Karpas-422 (cell line): ENCODE measurements at places on chromosomes 5 and 9.
A peak's percentile ranks its signal among the peaks of the same experiment; 100 is the strongest.

DNA sequence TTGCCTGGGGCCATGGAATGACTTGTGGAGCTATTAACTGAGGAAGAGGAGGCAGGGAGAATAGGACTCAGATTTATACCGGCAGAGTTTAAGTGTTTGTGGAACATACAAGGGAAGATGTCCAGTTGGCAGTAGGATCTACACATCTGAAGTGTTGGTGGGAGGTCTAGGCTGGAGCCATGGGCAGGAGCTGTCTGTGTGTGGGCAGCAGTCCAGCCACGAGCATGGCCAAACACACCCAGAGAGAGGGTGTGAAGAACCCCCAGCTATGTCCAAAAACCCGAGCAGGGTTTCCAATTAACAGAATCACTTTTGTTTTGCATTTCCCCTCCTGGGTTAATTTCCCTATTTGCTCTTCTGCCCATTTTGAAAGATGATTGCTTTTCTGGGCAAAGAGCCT is 393.7 kb downstream of the CDK5RAP2 start:
- peaks cover 85% of the 10 kb centered on the region for H3K4me1 ChIP-seq
- peak overlapping the region; percentile 33 for H3K4me3 ChIP-seq
- H3K27me3 ChIP-seq, result no peaks in the 10 kb centered on the region
- no peaks in the 10 kb centered on the region for H3K36me3 ChIP-seq
- no peak for DNase-seq

DNA sequence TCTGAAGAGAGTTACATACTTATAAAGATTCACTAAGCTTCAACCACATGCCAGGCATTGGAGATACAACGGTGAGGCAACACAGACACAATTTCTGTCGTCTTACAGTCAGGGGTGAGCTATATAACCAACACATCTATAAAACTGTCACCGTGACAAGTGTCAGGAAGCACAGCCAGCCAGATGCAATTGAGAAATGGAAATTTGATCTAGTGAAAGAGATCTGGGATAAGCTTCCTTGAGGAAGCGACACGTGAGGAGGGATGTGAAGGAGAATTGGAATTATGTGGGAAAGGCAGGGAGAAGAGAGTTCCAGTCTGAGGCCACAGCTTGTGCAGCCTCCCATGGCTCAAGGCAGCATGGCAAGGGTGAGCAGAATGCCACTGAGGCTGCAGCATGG is 50.9 kb upstream of the ZNF354B start:
- H3K36me3 ChIP-seq, result no peaks in the 10 kb centered on the region
- no peaks in the 10 kb centered on the region for H3K27me3 ChIP-seq
- H3K4me1 ChIP-seq, result no peaks in the 10 kb centered on the region

DNA sequence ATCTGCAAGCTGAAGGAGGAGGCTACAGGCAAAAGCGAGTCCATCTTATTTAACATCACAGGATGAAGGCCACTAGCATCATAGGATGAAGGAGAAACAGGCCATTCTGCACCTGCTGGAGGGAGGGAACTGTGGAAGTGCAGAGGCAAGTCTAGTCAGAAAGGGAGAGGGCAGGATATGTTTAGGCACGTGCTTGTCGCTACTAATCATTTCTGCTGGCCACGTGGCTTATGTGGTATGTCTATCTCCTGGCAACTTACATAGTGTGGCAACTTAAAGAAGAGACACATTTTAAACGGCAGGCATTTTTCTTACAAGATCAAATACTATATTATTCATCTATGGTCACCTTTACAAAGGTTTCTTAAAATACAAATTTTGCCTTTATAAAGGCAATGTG is 74.0 kb downstream of the GNAQ start:
- no peak overlapping the region for H3K27ac ChIP-seq
- peak; percentile 23 for DNase-seq
- peaks cover 8% of the 10 kb centered on the region; the same call in 1 of the 2 replicates for H3K4me1 ChIP-seq
- no peaks in the 10 kb centered on the region for H3K36me3 ChIP-seq
- no peaks in the 10 kb centered on the region for H3K27me3 ChIP-seq

DNA sequence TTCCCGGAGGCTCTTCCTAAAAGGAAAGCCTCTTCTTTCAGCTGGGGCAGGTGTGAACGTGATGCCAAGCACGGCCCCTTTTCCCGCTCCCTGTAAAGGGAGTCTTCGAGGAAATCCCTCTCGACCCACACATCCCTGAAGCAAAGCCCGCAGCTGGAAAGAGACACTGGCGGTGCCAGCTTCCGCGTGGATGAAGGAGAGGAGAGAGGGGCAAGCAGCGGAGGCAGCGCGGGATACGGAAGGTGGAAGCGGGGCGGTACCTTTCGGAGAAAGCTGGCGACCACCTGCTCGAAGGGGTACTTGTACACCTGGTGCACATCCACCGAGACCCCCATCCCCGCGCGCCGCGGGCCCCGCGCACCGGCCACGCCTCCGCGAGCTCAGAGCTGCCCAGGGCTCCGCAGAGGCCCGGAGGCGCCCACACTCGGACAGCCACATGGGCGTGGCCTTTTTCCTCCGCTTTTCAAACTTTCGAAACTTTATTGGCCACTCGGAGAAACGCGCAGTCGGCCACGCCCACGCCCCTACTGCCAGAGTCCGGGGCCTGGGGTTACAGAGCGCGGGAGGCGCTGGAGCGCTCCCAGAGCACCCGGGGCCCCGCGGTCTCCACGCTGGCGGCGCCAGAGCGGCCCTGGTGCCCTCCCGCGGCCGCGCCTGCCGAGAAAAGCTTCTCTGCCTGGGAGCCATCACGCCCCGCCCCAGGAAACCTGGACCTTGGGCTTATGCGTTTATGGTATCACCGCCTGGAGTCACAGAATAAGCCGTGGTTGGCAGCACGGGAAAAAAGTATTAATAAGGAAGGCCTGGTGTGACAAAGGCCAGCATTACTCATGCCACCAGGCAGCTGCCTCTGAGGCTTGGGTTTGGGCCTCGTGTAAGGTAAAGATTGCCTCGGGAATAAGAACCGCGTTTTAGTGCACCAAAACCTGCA is at the start of gene PRELID2:
PRELID2 (minus strand) TSS at position 426 of the 931 bp plus-strand sequence; CDS start at position 335, 91 bp downstream.
- H3K27me3 ChIP-seq, result no peaks in the 10 kb centered on the region
- DNase-seq, result no peak
- no peaks in the 10 kb centered on the region for H3K36me3 ChIP-seq
- H3K4me3 ChIP-seq, result no peak within 1 kb of the TSS

- no peaks in the 10 kb centered on the region for H3K27me3 ChIP-seq
- H3K4me1 ChIP-seq, result peaks cover 43% of the 10 kb centered on the region
- no peaks in the 10 kb centered on the region for H3K36me3 ChIP-seq
- DNase-seq, result peak; percentile 68
- peak overlapping the region; percentile 13; the same call in 1 of the 2 replicates for H3K4me3 ChIP-seq
These were observed 85.9 kb upstream of the HTR4 start for GRCh38 chr5:148740079-148740858.

DNA sequence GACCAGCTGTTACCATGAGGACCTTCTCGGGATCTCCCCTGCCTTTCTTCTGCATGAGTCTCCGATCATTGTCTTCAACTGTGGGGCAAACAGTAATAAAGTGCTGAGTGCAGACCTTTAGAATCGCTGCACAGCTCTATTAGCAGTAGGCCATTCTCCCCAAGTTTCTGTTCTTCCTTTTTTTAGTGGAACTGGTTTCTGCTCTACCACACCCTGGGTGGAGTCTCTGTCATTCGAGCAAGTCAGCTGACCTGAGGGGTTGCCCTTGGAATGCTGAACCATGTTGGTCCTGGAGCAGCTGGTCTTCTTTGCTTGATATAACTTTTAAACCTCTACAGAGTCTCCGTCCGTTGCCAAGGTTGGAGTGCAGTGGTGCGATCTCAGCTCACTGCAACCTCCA is 33.4 kb upstream of the GNPDA1 start:
- H3K4me3 ChIP-seq, result no peak overlapping the region
- no peaks in the 10 kb centered on the region for H3K27me3 ChIP-seq
- H3K27ac ChIP-seq, result no peak overlapping the region

- DNase-seq, result no peak
- H3K36me3 ChIP-seq, result no peaks in the 10 kb centered on the region
- no peaks in the 10 kb centered on the region for H3K27me3 ChIP-seq
- H3K27ac ChIP-seq, result no peak overlapping the region
These were observed 34.1 kb upstream of the MSX2 start for GRCh38 chr5:174690271-174690670.

- no peak for DNase-seq
- no peaks in the 10 kb centered on the region for H3K27me3 ChIP-seq
- H3K36me3 ChIP-seq, result peaks cover 10% of the 10 kb centered on the region; the same call in 1 of the 2 replicates
- no peak overlapping the region for H3K4me3 ChIP-seq
- no peaks in the 10 kb centered on the region for H3K4me1 ChIP-seq
These were observed 23.0 kb downstream of the MARCHF6 start for GRCh38 chr5:10376544-10376943.

DNA sequence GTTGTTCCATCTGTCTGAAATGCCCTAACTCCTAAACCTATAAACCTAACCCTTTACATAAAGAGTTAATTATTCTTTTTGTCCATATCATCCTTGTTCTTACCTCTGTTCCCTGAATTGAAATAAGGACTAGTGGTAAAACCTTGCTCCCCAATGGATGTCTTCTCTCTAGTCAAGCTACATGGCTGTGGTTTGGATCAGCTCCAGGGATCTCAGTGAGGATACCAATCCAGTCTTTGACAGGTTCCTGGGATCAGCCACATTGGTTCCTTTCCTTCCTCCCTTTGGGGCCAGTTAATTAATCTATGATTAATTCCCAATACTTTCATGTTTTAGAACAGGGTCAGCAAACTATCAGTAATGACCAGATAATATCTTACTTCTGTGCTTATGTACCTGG is 151.6 kb downstream of the SIL1 start:
- H3K36me3 ChIP-seq, result no peaks in the 10 kb centered on the region
- no peaks in the 10 kb centered on the region for H3K27me3 ChIP-seq
- no peak overlapping the region for H3K4me3 ChIP-seq
- H3K27ac ChIP-seq, result no peak overlapping the region
- DNase-seq, result no peak

DNA sequence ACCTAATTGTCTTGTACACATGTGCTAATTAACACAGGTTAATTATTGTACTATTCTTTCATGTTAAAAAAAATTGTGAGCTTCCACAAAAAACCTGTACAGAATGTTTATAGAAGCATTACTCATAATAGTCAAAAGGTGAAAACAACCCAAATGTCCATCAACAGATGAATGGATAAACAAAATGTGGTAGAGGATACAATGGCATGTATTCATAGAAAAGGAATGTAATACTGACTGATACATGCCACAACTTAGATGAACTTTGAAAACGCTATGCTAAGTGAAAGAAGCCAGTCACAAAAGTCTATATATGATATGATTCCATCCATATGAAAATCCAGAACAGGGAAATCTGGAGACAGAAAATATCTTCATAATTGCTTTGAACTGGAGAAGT is 25.6 kb downstream of the RRAGA start:
- H3K4me3 ChIP-seq, result no peak overlapping the region
- H3K27ac ChIP-seq, result no peak overlapping the region
- H3K36me3 ChIP-seq, result peaks cover 36% of the 10 kb centered on the region

- H3K4me1 ChIP-seq, result peaks cover 34% of the 10 kb centered on the region
- H3K36me3 ChIP-seq, result no peaks in the 10 kb centered on the region
- peak overlapping the region; percentile 89 for H3K4me3 ChIP-seq
- peak overlapping the region; percentile 69 for H3K27ac ChIP-seq
These were observed 599 bp downstream of the LYRM7 start for GRCh38 chr5:131171276-131171810.

DNA sequence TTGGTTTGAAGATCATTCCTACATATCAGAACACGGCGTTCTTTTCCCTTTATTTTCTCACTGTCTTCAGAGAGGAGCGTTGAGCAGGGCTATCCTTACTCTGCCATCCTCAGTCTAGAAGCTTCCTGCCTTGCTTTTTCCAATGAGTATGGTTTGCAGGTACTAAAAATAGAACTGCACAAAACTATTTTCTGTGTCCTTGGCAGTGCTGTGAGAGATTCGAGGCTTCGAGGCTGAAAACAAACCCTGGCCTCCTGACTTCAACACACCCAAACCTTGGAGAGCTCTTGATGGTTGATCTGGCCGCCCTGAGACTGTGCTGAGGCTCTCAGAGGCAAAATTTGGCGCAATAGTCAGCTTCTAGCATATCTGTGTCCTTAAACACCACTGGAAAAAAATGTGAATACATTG is 78.9 kb downstream of the GOLPH3 start:
- no peak for DNase-seq
- H3K27ac ChIP-seq, result no peak overlapping the region
- no peaks in the 10 kb centered on the region for H3K4me1 ChIP-seq
- no peak overlapping the region for H3K4me3 ChIP-seq

GRCh38 chr9:4929917-4930316 is 55.2 kb upstream of the JAK2 start:
- no peak overlapping the region for H3K27ac ChIP-seq
- no peak for DNase-seq
- no peaks in the 10 kb centered on the region for H3K36me3 ChIP-seq
- H3K4me3 ChIP-seq, result no peak overlapping the region
- no peaks in the 10 kb centered on the region for H3K27me3 ChIP-seq

- H3K4me1 ChIP-seq, result no peaks in the 10 kb centered on the region
- no peak overlapping the region for H3K27ac ChIP-seq
- no peaks in the 10 kb centered on the region for H3K27me3 ChIP-seq
- no peak for DNase-seq
- H3K4me3 ChIP-seq, result no peak overlapping the region
These were observed 1276.9 kb upstream of the WWC1 start for GRCh38 chr5:167014401-167015056.

DNA sequence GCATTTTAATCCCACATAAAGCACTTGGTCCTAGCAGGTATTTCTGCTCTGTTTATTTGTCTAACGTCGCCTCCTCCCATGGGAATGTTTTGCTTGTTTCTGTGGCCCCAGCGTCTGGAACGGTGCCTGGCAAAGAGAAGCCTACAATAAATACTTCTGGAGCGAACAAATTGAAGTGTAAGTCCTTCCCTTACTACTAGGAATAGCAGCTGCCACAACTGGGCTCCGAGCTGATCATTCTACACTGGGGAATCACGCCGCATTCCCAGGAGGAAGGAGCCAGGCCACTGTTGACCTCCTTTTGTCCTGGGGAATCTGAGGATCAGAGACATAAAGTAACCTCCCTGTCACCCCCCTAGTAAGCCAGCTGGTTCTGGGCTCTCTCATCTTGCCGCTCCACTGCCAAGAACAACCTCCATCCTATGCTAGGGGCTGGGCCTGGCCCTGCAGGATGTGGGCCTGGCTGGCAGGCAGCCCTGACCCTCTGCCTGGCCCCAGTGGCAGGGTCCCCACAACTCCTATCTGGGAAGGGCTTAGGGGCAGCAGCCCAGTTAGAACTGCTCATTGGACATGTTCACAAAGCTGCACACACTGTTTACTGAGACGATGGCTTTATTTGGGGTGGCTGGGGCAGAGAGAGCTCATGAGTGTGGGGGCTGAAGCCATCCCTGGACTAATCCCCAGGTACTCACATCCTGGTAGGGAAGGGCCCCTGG is 82.8 kb downstream of the GTF3C4 start:
- no peaks in the 10 kb centered on the region for H3K4me1 ChIP-seq
- H3K36me3 ChIP-seq, result no peaks in the 10 kb centered on the region
- H3K27me3 ChIP-seq, result no peaks in the 10 kb centered on the region

- H3K36me3 ChIP-seq, result no peaks in the 10 kb centered on the region
- H3K4me3 ChIP-seq, result no peak overlapping the region
- no peak overlapping the region for H3K27ac ChIP-seq
- DNase-seq, result no peak
These were observed 4.0 kb upstream of the CLIC3 start for GRCh38 chr9:137000177-137000930.

DNA sequence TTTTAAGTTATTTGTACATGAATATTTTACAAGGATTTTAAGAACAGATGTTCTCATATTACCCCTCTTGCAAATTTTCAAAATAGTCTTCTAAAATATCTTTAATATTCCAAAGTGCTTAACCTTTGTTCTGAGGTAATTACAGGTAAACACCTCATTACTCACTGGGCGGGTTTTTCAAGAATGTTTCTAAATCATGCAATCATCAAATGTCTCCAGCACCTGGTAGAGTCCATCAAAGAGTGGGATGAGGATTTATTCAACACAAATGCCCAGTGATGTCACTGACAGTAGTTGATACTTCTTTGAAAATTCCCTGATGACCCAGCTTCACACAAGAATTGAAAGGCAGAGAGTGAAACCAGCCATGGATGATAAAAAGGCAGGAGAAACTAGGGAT is 114.4 kb downstream of the SEC61B start:
- no peaks in the 10 kb centered on the region for H3K36me3 ChIP-seq
- H3K27ac ChIP-seq, result no peak overlapping the region
- no peaks in the 10 kb centered on the region for H3K4me1 ChIP-seq
- H3K27me3 ChIP-seq, result no peaks in the 10 kb centered on the region
- no peak overlapping the region for H3K4me3 ChIP-seq
